ENCODE measurements at places on chromosomes 16 and 17.

GRCh38 chr16:87101903-87102302, 215.3 kb downstream of the C16orf95 start:
- no peaks in the 10 kb centered on the region for H3K36me3 ChIP-seq
- peaks cover 12% of the 10 kb centered on the region for H3K4me1 ChIP-seq
- H3K27me3 ChIP-seq, result peaks cover 31% of the 10 kb centered on the region
- H3K27ac ChIP-seq, result no peak overlapping the region
- no peak overlapping the region for H3K4me3 ChIP-seq

DNA sequence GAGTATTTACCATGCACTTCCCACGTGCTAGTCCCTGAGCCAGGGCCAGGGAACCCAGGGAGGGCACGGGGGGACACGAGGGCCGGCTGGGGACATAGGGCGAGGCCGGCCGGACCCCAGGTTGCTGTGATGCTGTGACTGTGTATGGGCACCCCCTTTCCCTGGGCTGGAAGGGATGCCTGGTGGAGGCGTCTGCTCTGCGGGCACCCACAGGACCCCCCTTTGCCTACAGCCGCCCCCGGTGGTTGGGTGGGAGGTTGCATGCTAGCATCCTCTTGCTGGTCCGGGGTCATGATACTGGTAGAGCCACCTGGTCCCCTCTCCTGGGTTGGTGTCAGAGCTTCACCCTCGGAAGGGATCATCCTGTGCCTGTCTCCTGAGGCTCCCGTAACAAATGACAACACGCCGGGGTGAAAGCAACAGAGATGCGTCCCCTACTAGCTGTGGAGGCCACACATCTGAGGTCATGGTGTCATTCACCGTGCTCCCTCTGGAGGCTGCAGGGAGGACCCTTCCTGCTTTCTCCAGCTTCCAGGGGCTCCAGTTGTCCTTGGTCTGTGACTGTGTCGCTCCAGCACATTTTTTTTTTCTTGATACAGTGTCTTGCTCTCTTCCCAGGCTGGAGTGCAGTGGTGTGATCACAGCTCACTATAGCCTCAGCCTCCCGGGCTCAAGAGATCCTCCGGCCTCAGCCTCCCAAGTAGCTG, 3.1 kb upstream of the CIAO3 start:
- H3K27me3 ChIP-seq, result peaks cover 4% of the 10 kb centered on the region
- no peak overlapping the region for H3K4me3 ChIP-seq
- H3K4me1 ChIP-seq, result peaks cover 14% of the 10 kb centered on the region
- H3K27ac ChIP-seq, result no peak overlapping the region

GRCh38 chr17:18951941-18952842, at the start of gene SLC5A10:
SLC5A10 (plus strand) TSS chr17:18952165; CDS start chr17:18952206, 41 bp downstream.
- no peaks in the 10 kb centered on the region for H3K36me3 ChIP-seq
- no peak for DNase-seq
- no peak within 1 kb of the TSS for H3K4me3 ChIP-seq
- no peak within 1 kb of the TSS for H3K27ac ChIP-seq

- H3K4me1 ChIP-seq, result peaks cover 60% of the 10 kb centered on the region
- no peak overlapping the region for H3K4me3 ChIP-seq
- H3K27ac ChIP-seq, result peak overlapping the region; percentile 82
- DNase-seq, result peak; percentile 78
Observed at GRCh38 chr17:44191369-44191768, 4.6 kb downstream of the TMUB2 start.

GRCh38 chr17:28045304-28045703, 2.8 kb downstream of the NLK start:
- no peak for DNase-seq
- H3K27ac ChIP-seq, result no peak overlapping the region
- no peaks in the 10 kb centered on the region for H3K27me3 ChIP-seq
- no peak overlapping the region for H3K4me3 ChIP-seq
- H3K36me3 ChIP-seq, result no peaks in the 10 kb centered on the region

GRCh38 chr16:49312389-49312985, 30.8 kb upstream of the CBLN1 start:
- H3K36me3 ChIP-seq, result no peaks in the 10 kb centered on the region
- H3K4me3 ChIP-seq, result no peak overlapping the region
- no peaks in the 10 kb centered on the region for H3K4me1 ChIP-seq
- no peak for DNase-seq
- no peaks in the 10 kb centered on the region for H3K27me3 ChIP-seq

- no peak overlapping the region for H3K4me3 ChIP-seq
- H3K36me3 ChIP-seq, result no peaks in the 10 kb centered on the region
- peak; percentile 13 for DNase-seq
- no peaks in the 10 kb centered on the region for H3K4me1 ChIP-seq
Observed at GRCh38 chr16:22641131-22641628, 130.5 kb downstream of the NPIPB5 start.

DNA sequence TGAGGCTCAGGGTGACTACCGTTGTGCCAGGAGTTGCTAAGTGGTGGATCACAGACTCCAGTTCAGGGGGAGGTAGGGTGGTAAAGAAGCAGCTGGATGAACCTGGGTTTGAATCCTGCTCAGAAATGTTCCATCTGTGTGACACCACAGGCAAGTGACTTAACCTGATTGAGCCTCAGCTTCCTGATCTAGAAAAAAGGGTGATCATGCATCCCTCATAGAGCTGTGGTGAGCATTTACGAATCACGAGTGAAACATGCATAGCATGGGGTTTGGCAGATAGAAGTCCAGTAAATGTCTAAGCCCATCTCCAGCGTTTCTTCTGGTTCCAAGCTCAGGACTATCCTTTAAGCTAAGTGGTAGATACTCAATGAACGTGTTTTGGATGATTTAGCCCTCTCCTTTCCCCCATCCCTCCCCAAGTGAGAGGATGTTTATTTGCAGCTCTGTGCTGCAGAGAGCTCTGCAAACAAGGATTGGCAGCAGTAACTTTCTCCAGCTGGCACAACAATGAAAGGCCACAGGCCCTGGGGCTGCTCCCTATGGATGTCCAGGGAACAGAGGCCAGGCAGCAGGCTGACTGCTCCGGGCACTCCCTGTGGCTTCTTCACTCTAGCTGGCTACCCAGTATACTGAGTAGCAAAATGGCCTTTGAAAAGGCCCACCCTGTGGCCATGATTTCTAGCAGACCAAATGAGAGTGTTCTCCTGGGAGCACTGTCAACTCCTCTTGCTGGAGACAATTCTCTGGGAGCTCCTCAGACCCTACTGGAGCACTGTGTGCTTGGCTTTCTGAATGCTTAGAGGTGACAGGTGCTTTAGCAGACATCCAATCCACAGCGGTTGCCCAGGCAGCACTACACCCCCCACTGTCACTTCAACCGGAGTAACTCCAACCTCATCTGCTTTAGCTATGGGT, 21.3 kb downstream of the CA4 start:
- peaks cover 12% of the 10 kb centered on the region for H3K4me1 ChIP-seq
- no peaks in the 10 kb centered on the region for H3K27me3 ChIP-seq
- H3K27ac ChIP-seq, result peak overlapping the region; percentile 81
- DNase-seq, result no peak
- H3K4me3 ChIP-seq, result no peak overlapping the region

DNA sequence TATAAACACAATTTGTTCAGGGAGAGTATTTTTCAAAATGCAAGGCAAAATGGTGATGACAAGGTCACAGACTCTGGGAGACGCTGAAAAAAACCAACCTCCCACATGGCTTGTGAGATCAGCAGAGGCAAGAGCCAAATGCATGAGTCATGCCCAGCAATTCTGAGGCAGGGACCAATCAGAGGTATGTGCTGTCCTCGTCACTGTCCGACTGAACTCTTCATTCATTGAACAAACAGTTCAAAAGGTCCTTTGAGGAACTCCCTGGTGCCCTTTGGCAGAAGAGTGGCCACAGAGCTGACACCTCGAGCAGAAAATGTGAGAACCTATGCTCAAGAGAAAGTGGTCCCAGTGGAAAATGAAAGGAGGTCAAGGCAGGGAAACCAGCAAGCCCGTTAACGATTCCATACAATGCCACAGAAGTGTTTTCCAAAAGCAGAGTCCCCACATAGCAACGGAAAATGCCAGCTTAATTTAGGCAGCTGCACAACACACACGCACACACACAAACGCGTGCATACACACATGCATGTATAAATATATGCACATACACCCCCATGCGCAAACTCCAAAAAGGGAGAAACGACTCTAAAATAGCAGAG, 50.9 kb downstream of the CDH11 start:
- H3K27me3 ChIP-seq, result no peaks in the 10 kb centered on the region
- H3K27ac ChIP-seq, result peak overlapping the region; percentile 81
- DNase-seq, result peak; percentile 89
- peaks cover 38% of the 10 kb centered on the region for H3K4me1 ChIP-seq
- no peaks in the 10 kb centered on the region for H3K36me3 ChIP-seq

- no peak overlapping the region for H3K27ac ChIP-seq
- no peak overlapping the region for H3K4me3 ChIP-seq
- no peak for DNase-seq
- peaks cover 2% of the 10 kb centered on the region for H3K36me3 ChIP-seq
- H3K27me3 ChIP-seq, result peaks cover 3% of the 10 kb centered on the region
- H3K4me1 ChIP-seq, result no peaks in the 10 kb centered on the region
Observed at GRCh38 chr17:7809086-7809790, 24.8 kb upstream of the KDM6B start.

DNA sequence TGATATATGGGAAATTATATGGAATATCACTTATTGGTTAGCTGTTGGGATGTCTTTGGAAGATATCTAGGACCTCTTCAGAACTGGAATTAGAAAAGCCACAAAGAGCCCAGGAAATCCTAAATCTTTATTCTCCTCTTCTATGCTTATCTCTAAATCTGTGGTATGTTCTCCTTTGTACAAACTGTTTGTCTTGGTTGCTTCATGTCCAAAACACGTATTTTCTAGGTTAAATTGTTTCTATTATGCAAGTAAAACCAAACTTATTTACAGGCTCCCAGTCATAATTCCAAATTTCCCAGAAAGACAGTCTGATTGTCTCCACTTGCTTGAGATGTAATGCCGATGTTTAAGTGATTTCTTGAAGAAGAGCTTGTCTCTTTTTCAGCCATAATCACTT, 650.9 kb downstream of the CDH11 start:
- H3K4me1 ChIP-seq, result peaks cover 2% of the 10 kb centered on the region
- H3K27me3 ChIP-seq, result no peaks in the 10 kb centered on the region
- H3K36me3 ChIP-seq, result no peaks in the 10 kb centered on the region

DNA sequence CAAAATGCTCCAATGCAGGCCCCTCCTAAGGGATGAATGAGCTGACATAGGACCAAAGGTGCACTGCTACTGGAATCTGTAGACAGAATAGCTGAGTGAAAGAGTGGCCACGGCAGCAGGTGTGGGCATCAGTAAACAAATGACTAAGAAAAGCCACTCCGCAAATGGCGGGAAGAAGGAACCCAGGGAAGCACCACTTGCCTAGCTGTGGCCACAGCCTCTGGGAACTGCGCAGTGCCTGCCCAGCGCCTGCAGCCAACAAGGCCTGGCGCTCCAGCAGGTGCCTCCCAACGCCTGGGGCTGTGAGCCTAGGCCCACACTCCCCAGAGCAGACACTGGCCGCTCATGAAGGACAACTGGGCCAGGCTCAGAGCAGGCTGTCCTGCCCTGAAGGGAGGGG, 11.8 kb downstream of the PEMT start:
- peaks cover 32% of the 10 kb centered on the region for H3K4me1 ChIP-seq
- H3K4me3 ChIP-seq, result no peak overlapping the region
- H3K36me3 ChIP-seq, result peaks cover 20% of the 10 kb centered on the region
- H3K27me3 ChIP-seq, result no peaks in the 10 kb centered on the region
- H3K27ac ChIP-seq, result no peak overlapping the region
- no peak for DNase-seq

DNA sequence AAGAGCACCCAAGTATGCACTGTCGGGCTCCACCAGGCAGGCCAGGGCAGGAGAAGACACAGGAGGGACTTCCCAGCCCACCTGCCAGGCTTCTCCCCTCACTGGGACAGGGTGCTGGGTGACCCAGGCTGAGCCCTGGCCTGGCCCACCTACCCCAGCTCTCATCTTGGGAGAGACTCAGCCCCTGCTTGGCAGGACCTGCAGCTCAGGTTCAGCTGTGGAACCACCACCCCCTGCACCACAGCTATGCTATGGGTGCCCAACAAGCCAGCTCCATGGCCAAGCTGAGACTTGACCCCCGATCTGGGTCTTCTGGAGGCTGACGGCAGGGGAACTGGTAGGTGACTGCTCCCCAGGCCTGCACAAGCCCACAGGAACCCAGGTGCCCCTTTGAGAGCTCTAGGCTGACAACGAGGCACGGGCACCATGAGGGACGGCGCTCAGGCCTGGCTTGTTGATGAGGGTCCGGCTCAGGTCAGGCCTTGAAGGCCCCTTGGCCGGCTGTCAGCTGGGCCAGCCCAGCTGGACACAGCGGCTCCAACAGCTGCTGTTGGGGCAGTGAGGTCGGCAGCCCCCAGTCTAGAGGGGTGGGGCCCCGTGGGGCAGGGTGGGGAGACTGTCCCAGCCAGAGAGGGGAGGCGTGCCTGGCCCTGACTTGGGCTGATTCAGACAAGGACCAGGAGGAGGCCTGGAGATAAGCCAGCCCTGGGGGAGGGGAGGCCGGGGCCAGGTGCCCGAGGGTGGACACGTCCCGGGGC, 4.6 kb downstream of the RPUSD1 start:
- peaks cover 32% of the 10 kb centered on the region for H3K4me1 ChIP-seq
- DNase-seq, result peak; percentile 47
- H3K27me3 ChIP-seq, result peaks cover 1% of the 10 kb centered on the region
- peaks cover 21% of the 10 kb centered on the region for H3K36me3 ChIP-seq

DNA sequence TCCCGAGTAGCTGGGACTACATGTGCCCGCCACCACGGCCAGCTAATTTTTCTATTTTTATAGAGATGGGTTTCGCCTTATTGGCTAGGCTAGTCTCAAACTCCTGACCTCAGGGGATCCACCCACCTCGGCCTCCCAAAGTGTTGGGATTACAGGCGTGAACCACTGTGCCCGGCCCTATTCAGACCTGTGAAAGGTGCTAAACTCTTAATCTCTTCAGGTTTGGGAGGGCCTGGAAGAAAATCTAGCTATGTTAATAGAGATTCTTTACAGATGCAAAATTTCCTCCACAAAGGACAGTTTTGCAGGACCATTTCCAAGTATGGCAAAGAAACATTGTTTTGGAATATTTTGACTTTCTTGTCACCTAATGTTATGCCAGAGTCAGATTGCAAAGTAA, 3.1 kb upstream of the PLA2G15 start:
- no peak for DNase-seq
- no peak overlapping the region for H3K4me3 ChIP-seq
- peaks cover 38% of the 10 kb centered on the region for H3K4me1 ChIP-seq

GRCh38 chr16:72137380-72138063, 34.4 kb downstream of the PMFBP1 start:
- H3K27ac ChIP-seq, result no peak overlapping the region
- H3K27me3 ChIP-seq, result no peaks in the 10 kb centered on the region
- no peak for DNase-seq
- H3K4me3 ChIP-seq, result no peak overlapping the region

DNA sequence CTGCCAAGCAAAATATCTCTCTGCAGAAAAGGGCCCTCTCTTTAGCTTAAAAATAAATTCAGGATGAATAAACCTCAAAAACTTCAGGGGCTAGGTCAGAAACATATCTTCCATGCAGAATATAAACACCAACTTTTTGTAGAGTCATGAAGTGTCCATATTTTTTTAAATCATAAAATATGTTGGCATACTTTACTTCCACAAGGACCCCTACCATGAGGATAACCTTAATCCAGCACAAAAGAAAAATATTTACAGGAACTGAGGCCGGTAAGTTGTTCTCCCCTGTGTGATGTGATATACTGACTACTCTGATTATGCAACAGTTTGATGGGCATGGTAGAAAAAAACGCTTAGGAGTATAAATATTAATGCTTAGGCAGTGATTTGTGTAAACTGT, 264.8 kb upstream of the CDH11 start:
- no peak for DNase-seq
- H3K4me1 ChIP-seq, result no peaks in the 10 kb centered on the region
- H3K27me3 ChIP-seq, result no peaks in the 10 kb centered on the region
- no peak overlapping the region for H3K27ac ChIP-seq
- H3K4me3 ChIP-seq, result no peak overlapping the region

Data from muscle of leg (tissue), 16 donors.